Fibroblast of skin of left quadriceps (primary cell): ENCODE measurements at places on chromosomes 13 and 19.

- no peak for DNase-seq
Observed at GRCh38 chr13:44453069-44453468, 79.4 kb downstream of the SERP2 start.

DNA sequence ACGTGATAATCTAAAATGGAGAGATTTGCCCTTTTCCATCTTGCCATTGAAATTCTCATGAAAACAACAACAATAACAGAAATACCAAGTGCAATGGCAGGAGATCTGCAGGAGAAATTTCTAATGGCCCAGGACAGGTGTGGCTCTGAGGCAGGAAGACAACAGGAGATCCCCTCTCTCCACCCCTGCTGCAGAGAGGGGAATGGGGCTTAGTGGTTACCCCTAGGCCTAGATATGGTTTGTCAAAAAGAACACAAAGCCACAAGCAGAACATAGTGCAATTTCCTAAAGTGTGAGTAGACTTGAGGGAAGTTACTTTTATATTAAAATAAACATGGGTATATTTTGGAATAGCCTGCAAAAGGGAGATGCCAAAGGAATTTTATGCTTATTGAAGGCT lies 369.5 kb downstream of the KCNRG start:
- no peak for DNase-seq

- DNase-seq, result no peak
Observed at GRCh38 chr19:3678188-3678587, 22.1 kb downstream of the PIP5K1C start.

- no peak for DNase-seq
Observed at GRCh38 chr19:29855741-29856500, 44.1 kb downstream of the CCNE1 start.

DNA sequence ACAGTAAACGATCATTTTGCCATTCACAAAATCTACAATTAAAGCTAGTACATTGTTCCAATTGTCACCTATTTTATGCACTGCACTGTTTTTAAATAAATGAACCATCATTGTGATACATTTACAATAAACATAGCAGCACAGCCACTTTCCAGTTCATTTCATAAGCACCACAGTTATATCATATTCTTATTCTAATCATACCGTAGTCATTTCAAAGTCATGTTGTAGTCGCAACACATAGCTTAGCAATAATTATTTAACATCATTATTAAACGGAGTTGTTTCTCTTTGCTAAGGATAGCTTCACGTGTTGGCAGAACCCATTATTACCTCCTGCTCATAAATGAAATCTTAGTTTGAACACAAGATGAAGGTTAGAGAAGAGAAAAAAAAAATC lies 2.2 kb upstream of the PCDH9 start:
- DNase-seq, result no peak

GRCh38 chr13:26999499-26999898 lies 172.1 kb downstream of the USP12 start:
- DNase-seq, result no peak

DNA sequence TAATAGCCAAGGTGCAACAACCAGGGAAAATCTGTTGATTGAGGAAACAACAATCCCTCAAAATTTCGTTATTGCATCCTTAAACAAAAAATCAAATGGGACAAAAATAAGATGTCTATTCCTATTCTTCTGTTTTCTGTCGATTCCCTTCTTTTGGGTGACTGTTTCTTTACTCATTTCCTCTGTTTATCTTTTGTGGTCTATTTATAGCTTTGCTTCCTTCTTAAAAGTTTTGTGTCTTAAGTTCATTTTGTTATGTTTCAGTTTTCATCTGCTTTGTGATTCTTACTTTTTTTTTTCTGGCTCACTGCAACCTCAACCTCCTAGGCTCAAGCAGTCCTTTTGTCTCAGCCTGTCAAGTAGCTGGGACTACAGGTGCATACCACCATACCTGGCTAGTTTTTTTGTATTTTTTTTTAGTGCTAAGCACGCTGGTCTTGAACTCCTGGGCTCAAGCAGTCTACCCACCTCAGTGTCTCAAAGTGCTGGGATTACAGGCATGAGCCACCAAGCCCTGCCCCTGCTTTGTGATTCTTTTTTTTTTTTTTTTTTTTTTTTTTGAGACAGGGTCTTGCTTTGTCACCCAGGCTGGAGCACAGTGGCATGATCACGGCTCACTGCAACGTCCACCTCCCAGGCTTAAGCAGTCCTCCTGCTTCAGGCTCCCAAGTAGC lies 10.4 kb downstream of the ZNF146 start:
- no peak for DNase-seq

- no peak for DNase-seq
Observed at GRCh38 chr19:52679598-52679997, 41.4 kb upstream of the ZNF83 start.

DNA sequence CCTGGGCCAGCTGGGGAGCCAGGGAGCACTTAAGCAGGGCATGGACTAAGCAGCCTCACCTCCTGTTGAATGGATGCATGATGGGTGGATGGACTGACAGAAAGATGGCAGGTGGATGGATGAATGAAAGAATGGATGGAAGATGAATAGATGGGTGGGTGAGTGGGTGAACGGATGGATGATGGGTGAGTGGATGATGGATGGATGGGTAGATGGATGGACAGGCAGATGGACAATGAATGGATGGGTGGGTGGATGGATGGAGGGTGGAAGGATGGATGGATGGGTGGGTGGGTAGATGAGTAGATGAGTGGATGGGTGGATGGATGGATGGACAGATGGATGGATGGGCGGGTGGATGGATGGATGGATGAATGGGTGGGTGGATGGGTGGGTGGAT lies 18.7 kb downstream of the SHC2 start:
- no peak for DNase-seq

- no peak for DNase-seq
Observed at GRCh38 chr19:49213791-49214190, 56.2 kb downstream of the TRPM4 start.

DNA sequence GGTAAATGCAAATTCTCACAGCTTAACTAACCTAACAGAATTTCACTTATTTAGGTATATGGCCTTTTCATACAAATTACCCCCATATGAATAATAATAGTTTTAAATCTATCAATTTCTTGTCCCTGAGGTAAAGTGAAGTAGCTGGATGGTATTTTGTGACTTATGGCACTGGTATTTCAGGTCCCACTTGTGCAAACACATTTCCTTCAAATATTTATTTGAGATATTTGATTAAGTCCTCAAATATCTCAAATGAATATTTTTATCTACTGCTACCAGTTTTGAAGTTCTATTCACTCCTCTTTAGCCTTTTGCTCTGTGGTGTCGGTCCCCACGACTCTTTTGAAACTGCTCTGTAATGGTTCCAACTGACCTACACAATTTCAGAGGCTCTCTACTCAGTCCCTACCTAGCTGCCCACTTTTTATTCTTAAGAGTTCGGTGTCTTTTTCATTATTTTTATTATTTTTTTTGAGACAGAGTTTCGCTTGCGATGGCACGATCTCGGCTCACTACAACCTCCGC lies 59.6 kb upstream of the ZDHHC20 start:
- DNase-seq, result no peak

- no peak for DNase-seq
Observed at GRCh38 chr19:7907544-7907943, 3.9 kb downstream of the MAP2K7 start.

DNA sequence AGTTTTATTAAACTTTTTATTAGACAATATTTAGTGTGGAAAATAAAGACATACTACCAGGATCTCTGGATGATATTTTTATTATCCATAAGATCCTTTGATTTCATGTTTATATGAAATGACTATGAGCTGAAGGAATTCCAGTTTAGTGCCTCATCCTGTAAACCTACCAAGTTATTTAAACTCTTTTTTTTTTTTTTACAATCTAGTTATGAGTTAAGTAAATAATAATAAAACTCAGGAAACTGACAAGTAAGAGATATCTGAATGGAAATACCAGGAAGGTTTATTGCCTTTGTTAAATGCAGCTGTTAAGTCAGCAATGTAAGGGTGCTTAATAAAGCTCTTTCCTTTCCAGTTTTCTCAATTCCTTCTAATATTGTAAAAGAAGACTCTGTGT lies 53.9 kb downstream of the RXFP2 start:
- peak; percentile 30 for DNase-seq

- no peak for DNase-seq
Observed at GRCh38 chr19:31181535-31181934, 167.7 kb downstream of the TSHZ3 start.

DNA sequence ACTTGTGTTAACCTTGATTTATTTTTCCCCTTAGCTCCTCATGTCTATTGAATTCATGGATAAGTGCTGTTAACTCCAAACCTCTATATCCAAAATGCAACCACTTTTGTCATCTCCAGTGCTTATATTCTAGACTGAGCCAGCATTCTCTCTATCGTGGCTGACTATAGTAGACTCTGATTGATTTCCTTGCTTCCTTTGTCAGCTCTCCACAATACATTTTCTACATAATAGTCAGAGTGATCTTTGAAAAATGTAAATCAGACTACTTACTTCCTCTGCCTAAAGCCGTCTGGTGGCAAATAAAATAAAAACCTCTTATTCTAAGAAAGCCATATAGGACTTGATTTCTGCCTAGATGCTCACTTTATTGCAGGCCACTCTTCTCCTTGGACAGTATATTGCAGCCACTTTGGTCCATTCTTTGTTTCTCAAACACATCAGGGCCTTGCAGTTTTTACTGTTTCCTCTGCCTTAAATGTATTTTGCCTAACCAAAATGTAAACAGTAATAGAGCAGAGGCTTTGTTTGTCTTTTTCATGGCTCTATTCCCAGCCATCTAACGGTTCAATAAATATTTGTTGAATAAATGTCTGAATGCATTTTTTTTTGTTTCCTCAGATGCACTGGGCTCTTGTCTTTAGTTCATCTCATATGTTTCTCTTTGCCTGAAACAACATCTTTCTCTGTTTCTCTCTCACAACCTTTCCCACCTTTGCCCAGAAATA lies 243.6 kb upstream of the CSNK1A1L start:
- no peak for DNase-seq
